ENCODE measurements at places on chromosomes 12 and 14.

- no peak for DNase-seq
Measured at GRCh38 chr14:99627510-99628381, 17.2 kb upstream of the HHIPL1 start.

DNA sequence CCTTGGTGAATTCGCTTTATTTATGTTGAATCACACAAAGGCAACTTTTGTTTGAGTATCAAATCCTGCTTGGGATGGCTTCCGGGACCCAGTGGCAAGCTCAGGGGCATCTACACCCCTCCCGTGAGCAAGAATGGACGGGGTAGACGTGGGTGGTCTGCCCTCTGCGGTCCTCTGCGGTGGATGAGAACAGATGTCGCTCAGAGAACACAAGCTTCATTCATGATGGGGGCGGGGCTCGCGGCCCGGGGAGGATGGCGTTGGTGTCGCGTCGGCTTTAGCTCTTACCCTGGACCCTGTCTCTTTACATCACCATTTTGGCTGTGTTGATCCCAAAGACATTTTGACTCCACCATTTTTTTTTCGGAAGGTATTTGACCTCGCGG is 158.5 kb upstream of the RTL1 start:
- no peak for DNase-seq

GRCh38 chr14:61280092-61280525 is 1.0 kb downstream of the TMEM30B start:
- peak; percentile 40 for DNase-seq

DNA sequence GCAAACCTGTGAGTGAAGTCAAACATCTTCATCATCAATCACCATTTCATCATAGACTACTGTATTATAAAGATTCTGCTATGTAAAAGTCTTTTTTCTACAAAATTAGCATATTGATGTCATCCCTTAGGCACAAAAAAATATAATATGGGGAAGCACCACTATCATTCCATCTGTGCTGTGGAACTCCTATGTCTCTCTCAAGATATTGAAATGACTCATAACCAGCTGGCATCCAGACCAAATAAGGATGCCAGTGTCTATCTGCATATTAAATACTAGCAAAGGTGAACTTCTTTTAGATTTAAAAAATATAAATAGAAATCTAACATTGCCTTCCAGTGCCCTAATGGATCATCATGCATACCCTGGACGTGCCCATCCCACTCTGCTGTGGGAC is 17.9 kb upstream of the DCAF5 start:
- DNase-seq, result no peak

- no peak for DNase-seq
Measured at GRCh38 chr14:61640158-61641136, 54.9 kb upstream of the HIF1A start.

DNA sequence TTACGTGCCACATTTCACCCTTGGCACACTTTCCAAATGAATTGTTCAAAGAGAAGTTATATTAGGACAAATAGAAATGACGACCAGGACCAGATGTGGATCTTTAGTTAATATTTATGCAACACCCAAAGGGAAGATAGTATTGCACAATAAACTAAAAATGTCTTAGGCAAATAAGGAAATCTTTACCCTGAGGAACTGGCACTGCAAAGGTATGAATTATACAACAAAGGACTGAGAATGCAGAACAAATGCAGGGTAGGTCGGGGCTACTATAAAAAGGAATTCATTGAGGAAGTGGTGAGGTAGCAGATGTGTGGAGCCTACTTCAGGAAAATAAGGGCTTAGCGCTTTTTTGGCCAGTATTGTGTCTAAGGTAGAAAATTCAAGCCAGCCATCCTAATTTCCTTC is 3.9 kb upstream of the TMTC2 start:
- DNase-seq, result peak; percentile 22

GRCh38 chr12:81517296-81517695 is 241.9 kb downstream of the PPFIA2 start:
- DNase-seq, result no peak

- DNase-seq, result no peak
Measured at GRCh38 chr12:40646911-40647310, 45.3 kb upstream of the CNTN1 start.

- no peak for DNase-seq
Measured at GRCh38 chr12:44078273-44078672, 242.4 kb downstream of the TMEM117 start.

DNA sequence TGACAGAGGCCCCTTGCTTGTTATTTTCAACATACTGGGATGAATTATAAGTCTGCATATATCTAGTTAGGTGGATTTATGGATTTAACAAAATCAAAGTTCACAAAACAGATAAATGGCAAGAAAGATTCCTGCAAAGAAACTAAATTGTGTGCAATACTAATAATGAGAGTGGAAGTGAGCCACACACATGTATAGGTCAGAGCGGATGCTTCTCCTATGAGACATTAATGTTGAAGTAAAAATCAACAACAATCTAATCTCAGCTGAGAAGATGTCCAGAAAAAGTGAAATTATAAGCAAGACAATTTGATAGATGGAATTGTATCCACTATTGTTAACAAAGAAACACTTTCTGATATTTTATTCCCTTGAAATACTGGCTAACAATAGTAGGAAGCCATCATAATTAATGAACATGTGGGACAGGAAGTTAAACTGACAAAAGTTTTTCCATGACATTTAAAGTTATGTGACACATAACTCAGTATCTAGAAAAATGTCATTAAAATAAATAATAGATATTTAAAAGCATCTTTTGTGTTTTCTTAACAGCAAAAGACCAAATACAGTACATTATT is 39.7 kb downstream of the RAD51B start:
- no peak for DNase-seq

DNA sequence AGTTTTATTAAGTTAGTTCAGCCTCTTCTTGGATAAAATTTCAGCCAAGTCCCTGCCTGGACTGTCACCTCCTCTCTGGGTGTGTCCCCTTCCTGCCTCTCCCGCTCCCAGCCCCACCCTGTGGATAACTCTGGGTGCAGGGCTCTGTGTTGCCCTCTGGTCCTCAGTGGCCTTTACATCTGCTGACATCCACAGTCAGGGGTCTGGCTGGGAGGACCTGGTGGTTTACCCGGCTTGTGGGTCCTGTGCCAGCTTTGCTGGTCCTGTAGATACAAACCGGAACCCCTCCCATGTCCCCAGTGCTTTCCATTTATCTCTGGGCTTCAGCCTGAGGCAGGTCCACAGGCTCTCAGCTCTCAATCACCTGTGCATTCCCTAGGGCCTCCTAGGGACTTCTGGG is 28.9 kb upstream of the PLEKHG3 start:
- DNase-seq, result no peak

DNA sequence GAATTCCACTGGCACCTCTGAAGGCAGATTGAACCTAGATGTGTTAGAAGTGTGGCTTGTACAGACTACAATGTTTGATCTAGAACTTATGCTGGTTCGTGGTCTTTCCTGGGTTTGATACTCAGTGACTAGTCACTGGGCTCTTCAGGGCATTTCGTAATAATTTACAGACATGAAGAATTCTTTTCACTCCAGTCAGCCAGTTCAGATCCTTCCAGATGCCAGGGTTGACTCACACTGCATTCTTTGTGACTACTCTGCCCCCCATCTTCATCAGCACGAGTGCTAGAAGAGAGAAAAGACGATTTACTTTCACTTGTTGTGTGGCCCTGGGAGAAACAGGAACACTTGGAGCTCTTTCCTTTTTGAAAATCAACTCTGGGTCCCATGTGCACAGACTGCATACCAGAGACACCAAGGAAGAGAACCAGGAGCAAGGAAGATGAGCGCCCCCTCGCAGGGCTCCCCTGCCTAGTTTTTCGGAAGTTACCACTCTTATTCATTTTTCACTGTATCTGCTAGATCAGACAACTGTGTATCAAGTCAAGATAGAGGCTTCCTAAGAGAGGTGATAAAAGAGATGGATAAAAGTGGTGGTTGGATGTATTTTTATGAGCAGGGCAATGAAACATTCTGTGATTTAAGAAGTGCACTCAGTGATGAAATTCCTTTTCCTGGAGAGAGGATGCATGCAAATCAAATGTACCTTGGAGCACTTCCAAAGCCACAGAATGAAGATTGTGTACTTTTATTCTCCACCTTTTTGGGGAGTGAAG is 33.5 kb upstream of the EVL start:
- DNase-seq, result peak; percentile 60

DNA sequence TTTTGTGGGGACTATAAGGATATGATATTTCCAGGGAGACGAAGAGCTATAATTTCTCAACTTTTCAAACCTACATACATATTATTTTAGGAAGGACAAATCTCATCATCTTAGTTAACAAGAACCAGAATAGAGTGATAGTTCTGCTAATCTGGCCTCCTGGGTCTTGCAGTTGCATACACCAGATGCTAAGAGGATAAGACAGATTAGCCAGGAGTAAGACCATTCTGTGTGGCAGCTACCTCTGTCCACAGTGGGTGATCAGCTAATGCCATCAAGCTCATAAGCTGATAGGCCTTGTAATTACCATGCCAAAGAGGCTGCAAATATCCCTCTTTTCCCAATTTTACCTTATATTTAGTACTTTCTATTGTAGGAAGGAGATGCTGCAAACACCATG is 776.8 kb downstream of the NRXN3 start:
- no peak for DNase-seq

DNA sequence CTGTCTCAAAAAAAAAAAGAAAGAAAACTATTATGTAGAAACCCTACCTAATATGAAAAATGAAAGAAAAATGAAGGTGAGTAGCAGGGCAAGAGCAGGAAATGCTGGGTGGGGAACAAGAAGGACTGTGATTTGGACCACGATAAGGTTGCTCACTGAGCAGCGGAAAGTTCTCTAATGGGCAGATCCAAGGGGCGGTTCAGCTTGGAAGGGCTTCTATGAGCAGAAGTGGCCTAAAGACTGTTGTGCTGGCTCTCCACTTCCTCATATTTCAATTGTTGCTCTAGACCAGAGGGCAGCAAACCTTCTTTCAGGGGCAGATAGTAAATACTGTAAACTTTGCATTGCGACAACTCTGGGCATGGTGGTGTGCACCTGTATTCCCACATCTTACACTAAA is 16.3 kb upstream of the NFYB start:
- DNase-seq, result no peak

GRCh38 chr12:104702565-104703139 is 245.9 kb downstream of the CHST11 start:
- DNase-seq, result no peak

DNA sequence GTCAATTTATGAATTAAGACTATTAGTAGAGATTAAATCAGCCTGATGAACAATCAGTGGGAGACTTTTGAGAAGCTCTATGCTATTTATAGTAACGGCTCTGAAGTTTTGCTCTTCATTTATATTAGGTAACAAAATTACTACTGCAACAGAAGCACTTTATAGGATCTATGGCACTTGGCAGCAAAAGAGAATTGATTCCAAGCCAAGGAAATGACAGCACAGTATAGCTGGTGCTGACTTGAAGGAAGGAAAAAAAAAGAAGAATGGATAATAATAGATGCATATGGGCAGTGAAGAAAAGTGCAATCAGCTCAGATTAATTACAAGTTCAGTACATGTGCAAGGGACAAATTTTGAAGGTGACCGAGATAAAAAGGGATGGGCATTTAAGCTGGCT is 228.2 kb upstream of the PPFIA2 start:
- no peak for DNase-seq

DNA sequence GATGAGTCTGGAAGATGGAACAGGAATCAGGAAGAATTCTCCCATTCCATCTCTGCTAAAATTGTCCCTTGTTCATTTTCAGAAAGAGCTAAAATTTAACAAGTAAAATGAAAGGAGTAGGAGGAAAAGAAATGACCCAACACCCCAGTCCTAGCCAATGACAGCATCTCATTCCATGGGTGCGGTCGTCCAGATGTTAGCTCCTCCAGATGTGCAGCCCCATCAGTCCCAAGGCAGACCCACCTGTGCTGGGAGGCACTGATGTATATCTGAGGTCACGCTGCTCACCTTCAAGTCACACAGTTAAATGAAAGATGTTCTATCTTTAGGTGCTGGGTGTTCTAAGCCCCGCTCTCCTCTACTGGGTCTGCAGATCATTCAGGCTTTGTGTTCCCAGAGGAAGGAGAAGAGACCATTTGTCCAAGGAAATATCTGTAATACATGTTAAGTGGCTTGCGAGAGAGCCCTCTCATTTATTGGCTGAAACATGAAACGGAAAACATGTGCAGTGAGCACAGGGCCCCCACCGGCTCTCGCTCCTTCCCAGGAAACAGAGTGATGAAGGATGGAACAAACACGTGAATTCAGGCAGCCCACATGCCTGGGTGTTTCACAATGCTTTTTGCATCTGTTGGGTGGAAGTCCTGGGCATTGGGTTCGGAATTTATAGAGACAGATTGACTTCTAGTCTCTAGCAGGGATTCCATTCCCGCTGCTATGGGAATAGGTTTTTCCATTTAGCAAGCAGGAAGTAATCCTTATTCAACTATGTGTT is 294.6 kb downstream of the NUAK1 start:
- DNase-seq, result no peak

- no peak for DNase-seq
Measured at GRCh38 chr12:104138797-104139152, 765 bp upstream of the NFYB start.

- DNase-seq, result no peak
Measured at GRCh38 chr14:71645656-71646055, 286.6 kb upstream of the RGS6 start.
